Stimulated activated naive CD4-positive, alpha-beta T cell (primary cell): ENCODE measurements at places on chromosomes 12 and 14.

DNA sequence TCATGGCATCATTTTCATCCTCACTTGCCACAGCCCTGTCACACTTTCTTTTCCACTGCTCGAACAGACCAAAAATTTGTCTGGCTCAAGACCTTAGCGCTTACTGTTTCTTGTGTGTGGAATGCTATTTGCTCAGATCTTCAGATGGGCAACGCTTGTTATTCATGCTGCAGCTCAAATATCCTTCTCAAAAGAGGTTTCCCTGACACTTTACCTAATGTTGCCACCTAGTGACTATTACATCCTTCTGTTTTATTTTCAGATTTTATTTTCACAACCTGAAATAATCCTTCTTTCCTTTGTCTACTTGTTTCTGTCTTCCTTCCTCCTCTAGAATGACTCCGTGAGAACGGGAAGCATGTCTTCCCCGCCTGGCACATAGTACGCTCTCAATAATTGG lies 5.6 kb downstream of the FBXO33 start:
- DNase-seq: peak; percentile 10

DNA sequence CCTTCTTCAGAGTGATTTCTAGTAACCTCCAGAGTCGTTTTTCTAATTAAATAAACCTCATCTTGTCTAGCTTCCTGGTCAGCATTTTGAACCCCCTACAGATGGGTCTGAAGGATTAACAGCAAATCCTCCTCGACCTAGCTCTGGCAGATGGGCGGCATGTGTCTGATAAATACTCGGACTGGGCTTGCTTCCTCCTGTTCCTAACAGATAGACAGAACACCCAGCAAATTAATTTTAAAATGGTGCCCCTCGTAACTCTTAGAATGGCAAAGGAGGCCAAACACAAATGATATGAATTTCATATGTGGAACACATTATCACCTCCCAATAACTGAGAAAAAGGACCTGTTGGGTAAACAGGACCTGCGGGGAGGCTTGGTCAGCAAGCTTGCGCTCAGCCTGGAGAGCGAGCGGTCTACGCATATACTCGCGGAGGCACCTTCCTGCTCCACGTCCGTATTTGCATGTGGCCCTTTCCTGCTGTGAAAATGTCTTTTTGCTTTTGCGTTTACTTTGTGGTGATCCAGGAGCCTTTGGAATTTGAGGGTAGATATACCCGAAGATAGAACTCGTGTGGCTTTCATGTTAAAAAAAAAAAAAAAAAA lies 79.6 kb downstream of the OTX2 start:
- DNase-seq: no peak

DNA sequence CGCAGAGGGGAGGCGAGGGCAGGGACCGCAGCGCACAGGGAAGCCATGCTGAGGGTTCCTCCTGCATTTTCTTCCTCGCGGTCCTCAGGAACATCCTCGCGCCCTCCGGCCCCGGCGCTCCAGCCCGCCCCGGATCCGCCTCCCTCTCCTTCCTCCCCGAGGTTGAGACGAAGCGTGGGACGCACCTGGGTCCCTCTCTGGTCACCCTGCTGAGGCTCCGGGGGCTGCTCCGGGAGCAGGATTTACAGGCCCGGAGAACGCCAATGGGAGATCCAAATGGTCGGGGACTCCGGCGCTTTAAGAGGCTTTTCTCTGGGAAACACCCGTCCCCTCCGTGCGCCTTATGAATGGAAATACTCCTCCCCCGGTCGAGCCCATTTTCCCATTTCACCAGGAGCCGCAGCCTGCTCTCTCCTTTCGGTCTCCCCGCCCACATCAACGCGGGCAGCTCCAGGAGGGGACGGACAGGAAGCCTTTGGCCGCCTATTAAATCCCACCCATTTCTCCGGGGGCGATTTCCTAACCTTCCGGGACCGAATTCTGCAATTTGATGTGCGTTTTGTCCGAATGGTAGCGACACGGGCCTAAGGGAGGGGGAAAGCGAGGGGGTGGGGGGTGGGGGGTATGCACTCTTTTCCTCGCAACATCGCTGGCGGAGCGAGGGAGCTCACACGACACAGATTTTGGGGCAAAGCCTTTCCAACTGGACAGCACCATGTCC lies at the start of gene UNC79:
TSS of gene UNC79 (plus strand) at position 625 of the 721 bp plus-strand sequence. CDS start at position 716, 91 bp downstream.
- DNase-seq: no peak

DNA sequence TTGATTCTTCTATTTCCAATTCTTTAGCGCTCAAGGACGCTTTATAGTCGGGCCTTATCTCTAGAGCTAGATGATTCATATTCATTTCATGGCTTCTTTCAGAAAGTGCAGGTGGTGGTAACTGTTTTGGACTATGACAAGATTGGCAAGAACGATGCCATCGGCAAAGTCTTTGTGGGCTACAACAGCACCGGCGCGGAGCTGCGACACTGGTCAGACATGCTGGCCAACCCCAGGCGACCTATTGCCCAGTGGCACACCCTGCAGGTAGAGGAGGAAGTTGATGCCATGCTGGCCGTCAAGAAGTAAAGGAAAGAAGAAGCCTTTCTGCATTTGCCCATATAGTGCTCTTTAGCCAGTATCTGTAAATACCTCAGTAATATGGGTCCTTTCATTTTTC lies 241.9 kb downstream of the PAWR start:
- no peak for DNase-seq

- no peak for DNase-seq
These were observed 127.6 kb downstream of the WIF1 start for GRCh38 chr12:64993461-64993860.

DNA sequence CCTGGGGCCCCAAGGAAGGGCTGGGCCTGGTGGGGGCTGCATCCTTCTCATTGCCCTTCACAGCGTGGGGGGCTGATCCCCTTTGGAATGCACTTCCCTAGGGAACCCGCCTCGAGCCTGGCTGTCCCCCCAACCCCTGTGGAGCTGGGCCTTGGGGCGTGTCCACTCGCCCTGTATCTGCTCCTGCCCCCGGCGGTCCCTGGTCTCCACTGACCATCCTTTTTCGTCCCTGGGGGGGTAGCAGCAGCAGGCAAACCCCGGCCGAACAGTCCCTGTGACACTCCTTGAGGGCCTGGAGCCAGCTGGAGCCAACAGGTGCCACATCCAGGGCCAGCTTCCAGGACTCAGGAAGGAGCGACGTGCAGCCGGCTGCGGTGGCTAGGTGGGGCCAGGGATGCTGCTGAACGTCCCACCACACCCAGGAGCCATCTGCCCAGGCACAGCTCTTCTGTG lies 9.4 kb upstream of the GPR132 start:
- DNase-seq: no peak

GRCh38 chr12:131728720-131729119 lies 17.8 kb downstream of the SFSWAP start:
- no peak for DNase-seq

GRCh38 chr14:100323121-100323941 lies at the start of gene SLC25A47:
Gene SLC25A47 (plus strand): TSS chr14:100323339. CDS start chr14:100323415, 76 bp downstream.
- DNase-seq: no peak

- DNase-seq: no peak
These were observed 11.2 kb downstream of the TTC9 start for GRCh38 chr14:70652871-70653270.

GRCh38 chr12:17528394-17528793 lies 561.6 kb downstream of the RERGL start:
- no peak for DNase-seq

DNA sequence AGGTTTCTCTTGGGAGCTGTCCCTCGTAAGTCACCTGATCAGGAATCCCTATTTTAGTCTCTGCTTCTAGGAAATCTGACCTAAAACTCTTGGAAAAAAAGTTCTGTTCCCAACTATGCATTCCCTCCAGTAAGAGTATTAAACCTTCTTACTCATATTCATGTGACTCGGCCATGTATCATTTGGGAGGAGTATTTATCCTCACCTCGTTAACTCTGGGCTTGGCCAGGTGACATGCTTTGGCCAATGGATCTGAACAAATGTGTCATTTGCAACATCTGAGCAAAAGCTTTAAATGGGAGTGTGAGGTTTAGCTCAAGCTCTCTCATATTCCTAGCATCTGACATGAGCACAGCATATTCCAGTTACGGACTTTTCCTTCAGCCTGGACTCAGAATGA lies 226.8 kb downstream of the NUAK1 start:
- DNase-seq: no peak
